Smooth muscle cell of trachea (primary cell): ENCODE measurements at places on chromosomes 7 and 10. TPM values are rescaled to one million over a fixed set of nuclear protein-coding genes. Genes with fewer than 3 reads are reported as not detected.

MYO3A gene
- total RNA-seq, result not detected in 2 replicates

EGR2 gene
- total RNA-seq, result 0.15 and 0.33 TPM in 2 replicates

GALNT17 gene
- total RNA-seq, result not detected in 2 replicates

DNAH11 gene
- under 0.01 and 1.5 TPM in 2 replicates for total RNA-seq
